Suppressor macrophage treated with lipopolysaccharide for 1 hour (primary cell): ENCODE measurements at places on chromosomes 5 and 9.

DNA sequence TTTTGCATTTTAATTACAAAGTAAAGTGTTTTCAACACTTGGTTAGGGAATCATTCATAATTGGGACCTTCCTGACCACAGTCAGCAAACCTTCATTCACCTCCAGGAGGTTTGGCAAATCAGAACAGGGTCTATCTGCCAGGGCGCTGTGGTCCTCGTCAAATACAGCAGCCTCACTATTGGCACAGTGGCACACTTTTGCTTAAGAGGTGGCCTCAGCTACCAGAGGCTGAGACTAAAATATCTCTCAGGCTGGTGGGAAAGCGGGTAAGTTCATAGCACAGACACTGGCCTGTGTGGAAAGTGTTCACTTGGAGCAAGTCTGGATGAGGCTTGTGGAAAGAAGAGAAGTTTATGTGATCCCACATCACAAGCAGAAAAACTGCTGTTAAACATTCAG, 268.6 kb upstream of the DAPK1 start:
- no peak for DNase-seq

- no peak for DNase-seq
Measured at GRCh38 chr5:135669416-135669815, 90.6 kb upstream of the CXCL14 start.

- no peak for DNase-seq
Measured at GRCh38 chr9:97705354-97705950, 8.3 kb upstream of the XPA start.

- DNase-seq = no peak
Measured at GRCh38 chr5:164561933-164562872, 1056.8 kb downstream of the MAT2B start.

GRCh38 chr5:68187268-68188055, 28.1 kb upstream of the PIK3R1 start:
- no peak for DNase-seq

GRCh38 chr9:81078555-81078954, 610.8 kb downstream of the TLE1 start:
- no peak for DNase-seq

DNA sequence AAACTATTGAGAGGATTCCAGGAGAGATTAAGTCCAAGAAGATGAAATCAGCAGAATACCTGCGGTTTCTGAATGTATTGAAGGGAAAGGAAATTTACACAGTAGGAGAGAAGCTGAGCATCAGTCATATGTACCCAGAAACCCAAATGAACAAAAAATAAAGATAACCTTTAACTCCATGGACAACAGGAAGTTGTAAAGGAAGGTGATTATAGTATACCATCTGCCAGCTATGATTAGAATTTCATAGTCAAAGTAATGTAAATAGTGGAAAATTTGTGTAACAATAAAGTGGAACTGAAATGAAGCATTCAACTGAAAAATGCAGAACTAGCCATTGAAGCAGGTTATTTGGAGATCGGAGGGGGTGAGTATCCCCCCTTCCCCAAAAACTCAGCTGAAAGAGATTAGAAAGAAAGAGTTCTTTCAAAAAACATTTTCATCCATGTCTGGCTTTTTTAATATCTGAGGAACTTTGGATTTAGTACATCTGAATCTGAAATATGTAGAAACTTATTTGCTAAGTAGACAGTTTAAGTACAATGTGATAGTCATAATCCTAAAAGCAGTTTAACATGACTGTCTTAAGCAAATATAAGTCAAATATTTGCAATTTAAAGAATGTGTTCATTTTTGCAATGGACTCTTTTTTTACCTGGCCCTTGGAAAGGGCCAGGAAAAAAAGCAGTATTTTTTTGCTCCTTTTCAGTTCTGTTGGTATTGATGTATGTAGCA, 58.4 kb downstream of the APC start:
- DNase-seq = no peak

DNA sequence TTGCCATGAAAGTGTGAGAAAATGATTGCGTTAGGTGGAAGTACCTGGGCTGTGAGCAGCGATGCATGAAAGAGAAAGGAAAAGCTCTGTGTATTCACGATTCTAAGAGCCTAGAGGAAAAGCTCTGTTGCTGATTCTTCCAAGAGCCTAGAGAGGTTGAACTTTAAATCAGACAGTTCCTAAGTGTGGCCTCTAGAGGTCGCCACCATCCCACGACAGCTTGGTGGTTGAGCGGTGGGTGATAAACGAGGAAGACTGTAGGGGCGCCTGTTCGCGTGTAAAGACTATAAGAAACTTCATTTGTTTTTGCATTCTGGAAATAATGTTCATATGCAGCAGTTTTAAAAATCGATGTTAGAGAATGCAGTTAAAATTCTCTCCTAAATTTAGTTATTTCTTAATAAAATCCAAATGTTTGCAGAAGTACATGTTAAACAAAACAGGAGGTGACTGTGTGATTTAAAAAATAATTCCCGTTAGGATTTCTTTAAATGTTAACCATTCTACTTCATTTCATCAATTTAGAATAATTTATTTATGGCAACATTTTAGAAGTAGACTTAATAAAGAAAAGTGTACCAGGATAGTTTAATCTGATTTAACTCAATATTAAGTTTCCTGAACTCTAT, 107.7 kb downstream of the TENT4A start:
- peak; percentile 51 for DNase-seq
